ENCODE measurements at places on chromosomes 2 and 18.

DNA sequence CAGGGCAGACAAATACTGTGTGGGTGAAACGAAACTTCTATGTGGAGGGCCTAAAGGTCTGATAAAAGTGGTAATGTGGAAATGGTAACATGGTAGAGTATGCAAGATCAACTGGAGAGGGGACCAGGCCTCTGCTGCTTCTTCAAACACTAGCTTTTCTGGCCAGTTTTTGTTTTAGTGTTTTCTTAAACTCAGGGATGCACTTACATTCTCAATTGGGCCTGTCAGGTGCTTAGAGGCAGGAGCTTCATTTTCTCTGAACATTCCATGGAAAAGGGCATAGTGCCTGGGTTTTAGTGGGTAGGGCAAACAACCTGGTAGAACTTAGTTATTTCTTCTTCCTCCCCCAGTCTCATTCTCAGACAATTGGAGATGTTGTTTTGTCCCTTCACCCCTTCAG lies 10.5 kb upstream of the ST3GAL5 start:
- DNase-seq = no peak

GRCh38 chr2:96097951-96098823 lies 18.2 kb downstream of the ADRA2B start:
- no peak for DNase-seq

DNA sequence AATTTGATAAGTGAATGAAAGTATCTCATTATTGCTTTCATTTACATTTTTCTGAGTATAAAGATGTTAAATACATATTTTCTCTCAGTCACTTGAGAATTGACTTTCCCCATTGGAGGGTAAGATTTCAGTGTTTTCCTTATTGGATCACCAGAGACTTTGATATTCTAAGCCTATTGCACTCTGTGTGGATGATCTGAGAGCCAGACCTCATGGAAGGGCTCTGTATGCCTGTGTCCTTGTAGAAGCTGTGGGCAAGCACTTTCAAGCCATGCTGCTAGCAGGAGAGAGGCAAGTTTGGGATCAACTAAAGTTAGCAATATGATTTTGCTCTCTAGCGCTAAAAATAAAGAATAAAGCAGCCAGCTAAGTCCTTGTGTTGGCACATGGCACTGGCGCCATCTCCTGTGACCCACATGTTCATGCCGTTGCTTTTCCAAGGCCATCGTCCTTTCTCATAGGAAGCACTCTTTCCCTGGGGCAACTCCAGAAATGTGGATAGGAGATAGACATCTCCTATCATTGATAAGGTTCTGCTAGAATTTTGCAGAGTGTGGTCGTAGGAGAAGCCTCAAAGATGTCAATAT lies 72.6 kb downstream of the AOX1 start:
- DNase-seq = peak; percentile 23

DNA sequence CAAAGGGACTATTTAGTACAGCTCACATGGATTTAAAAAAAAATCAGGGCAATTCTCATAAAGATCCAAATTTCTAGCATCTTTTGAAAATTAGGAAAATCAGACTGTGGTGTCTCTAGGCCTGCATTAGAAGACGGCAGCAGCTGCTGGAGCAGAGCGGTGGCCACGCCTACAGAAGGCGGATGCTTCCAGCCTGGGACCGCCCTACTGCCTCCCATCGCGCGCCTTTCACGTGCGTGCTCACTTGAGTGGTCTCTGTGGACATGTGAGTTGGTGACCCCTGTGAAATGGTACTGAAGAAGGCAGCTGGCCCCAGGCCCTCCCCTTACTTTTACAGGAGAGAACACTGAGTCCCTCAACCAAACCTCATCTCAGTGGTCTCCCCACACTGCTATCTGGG lies 15.2 kb upstream of the ZFP36L2 start:
- DNase-seq = no peak

DNA sequence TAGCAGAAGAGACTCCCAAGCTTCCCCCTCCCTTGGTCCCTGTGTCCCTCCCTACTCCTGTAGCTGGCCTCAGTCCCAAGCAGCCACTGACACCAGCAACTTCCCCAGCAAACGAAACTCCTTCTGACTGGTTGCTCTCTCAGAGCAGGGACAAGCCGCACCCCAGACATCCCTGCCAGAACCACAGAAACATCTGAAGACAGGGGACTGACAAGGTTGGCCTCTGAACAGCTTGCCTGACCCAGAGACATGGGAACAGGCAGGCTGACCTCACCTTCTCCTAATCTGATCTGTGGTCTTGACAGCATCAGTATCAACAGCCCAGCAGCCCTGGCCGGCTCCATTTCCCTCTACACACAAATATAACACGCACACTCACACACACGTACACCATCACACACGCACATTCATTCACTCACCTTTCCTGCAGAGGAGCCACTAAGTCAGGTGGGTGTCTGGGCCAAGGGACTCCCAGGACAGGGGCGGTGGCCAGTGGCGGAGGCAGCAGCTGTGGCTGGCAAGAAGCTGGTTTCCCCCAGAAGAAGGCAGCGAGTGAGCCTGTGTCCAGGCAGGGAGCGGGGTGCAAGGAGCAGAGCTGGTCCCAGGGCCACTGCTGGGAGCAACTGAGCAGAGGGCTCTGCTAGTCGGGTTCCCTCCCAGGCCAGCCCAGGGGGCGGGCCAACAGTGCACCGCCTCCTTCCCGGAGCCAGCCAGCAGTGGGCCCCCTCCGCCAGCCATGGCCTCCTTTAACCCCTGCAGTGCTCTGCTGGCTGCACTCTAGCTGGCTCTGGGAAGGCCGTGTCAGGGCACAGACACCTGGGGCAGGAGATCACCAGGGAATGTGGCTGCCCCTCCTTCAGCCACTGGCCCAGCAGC lies 59.1 kb downstream of the TNS1 start:
- peak; percentile 74 for DNase-seq

GRCh38 chr2:138500592-138501424 lies 762 bp upstream of the SPOPL start:
- no peak for DNase-seq

DNA sequence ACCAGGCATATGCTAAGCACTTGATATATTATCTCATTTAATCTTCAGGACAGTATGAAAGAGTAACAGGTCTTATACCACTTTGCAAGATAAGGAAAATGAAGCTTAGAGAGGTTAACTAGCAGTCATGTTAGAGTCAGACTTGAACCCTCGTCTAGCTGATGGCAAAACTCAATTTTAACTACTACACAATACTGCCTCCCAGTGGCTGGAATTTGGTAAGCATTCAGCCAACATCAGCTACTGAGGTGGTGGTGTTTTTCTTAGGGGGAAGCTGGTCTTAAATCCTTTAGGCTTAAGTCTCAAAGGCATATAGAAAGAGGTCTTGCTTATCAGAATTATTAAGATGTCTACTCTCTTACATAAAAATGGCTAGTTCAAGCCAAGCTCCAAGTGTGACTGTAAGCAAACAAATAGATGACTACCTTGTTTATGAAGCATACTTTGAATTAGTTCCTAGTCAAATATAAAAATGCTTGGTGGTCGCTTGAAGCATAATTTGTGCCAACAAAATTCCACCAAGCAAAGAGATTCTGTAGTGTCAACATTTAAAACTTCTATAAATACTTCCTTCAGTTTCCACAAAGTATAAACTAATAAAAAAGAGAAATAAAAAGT lies 325.4 kb upstream of the FIGN start:
- peak; percentile 47 for DNase-seq

DNA sequence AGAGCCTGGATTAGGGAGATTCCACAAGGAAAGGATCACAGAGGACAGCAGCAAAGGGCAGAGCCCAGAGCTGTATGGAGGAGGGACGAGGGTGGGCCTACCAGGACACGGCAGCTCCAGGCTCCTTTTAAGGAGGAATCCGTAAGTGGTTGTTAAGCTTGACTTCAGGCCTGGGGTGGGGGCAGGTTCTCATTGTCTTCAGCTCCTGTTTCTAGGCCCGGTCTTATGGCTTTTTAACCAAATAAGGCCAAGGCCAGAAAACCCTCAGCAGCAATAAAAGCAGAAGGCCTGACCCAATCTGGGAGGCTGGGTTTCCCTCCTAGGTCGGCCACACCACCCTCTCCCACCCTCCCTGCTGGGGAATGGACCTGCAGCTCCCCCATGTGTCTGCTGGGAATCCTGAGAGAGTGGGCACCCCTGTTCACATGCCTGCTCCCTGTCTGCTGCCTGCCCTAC lies 111.2 kb downstream of the PLB1 start:
- no peak for DNase-seq

- DNase-seq = no peak
These were observed 31.9 kb downstream of the SPAG16 start for GRCh38 chr2:213316001-213316735.

GRCh38 chr2:143255899-143256298 lies 126.7 kb downstream of the ARHGAP15 start:
- DNase-seq = no peak

- DNase-seq = no peak
These were observed 27.5 kb downstream of the LPIN1 start for GRCh38 chr2:11773747-11774525.
